RKO (cell line): ENCODE measurements at places on chromosomes 5 and 9.

- DNase-seq: no peak
Observed at GRCh38 chr5:74336297-74336696, 304.2 kb downstream of the ENC1 start.

GRCh38 chr9:124784509-124784908 is 7.6 kb downstream of the OLFML2A start:
- no peak for DNase-seq

GRCh38 chr5:159105145-159106053 is 5.7 kb upstream of the EBF1 start:
- no peak for DNase-seq

DNA sequence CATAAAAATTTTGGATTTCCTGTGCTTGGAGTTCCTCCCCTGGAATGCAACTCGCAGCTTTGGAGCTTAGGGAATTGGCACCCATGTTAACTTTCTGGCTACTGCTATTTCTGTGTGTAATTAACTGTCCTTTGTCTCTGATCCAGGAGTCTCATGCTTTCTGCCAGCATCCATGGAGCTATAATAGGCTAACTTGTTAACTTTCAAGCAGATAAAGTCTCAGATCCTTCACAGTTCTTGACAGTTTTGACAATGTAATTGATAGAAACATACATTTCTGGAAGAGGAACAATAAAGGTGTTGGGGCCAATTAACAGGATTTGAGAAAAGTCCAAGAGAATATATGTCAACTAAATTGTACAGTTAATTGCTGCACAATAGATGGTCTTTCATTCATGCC is 290.2 kb upstream of the PRDM9 start:
- no peak for DNase-seq

- DNase-seq: no peak
Observed at GRCh38 chr5:93438124-93438523, 142.9 kb downstream of the NR2F1-AS1 start.
